ENCODE measurements at places on chromosomes 16 and 17.

GRCh38 chr17:66941773-66942450, 22.6 kb upstream of the CACNG4 start:
- no peak for DNase-seq

DNA sequence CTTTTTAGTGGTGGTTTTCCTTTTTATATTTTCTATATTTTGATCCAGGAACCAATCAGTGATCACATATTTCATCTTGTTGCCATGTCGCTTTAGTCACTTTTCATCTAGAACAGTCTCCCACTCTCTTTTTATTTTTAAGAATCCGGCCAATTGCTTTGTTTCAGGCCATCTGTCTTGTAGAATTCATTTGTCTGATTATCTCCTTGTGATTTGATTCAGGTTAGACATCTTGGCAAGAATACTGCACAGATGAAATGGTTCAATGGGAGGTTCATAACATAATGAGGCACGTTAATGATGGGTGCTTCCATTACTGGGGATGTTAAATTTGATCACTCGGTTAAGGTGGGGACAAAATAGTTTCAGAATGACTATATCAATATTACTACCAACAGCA, 49.1 kb downstream of the NUP88 start:
- DNase-seq: no peak

DNA sequence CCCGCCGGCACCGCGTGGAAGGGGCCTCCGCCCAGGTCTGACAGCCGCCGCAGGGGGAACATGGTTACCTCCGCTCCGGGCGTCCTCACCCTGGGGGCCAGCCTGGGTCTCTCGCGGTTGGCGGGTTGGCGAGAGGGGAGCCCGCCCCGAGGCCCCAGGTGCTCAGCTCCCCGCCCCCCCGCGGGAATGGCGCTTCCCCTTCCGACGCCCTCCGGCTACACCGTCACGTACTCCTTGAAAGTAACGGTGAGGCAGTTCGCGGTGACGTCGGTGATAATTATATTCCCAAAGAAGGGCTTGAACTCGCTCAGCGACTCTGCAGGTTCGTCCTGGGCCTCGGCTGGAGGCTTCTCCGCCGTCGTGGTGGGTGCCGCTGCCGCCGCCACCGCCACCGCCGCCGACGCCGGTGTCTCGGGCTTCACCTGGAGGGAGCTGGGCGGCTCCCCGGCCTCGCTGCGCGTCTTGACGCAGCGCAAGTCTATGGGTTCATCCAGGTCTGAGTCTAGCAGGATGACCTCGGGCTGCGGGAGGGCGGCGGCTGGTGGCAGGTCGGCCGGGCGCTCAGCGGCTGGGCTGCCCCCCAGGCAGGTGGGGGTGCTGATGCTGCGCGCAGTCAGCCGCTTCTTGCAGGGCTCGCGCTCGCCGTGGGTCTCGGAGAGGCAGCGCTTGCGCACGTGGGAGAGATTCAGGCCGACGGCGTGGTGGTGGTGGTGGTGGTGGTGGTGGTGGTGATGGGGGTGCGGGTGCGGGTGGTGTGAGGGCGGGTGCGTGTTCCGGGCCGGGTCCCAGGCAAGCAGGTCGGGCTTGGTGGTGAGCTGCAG, 5.3 kb downstream of the CBX4 start:
- DNase-seq: no peak

DNA sequence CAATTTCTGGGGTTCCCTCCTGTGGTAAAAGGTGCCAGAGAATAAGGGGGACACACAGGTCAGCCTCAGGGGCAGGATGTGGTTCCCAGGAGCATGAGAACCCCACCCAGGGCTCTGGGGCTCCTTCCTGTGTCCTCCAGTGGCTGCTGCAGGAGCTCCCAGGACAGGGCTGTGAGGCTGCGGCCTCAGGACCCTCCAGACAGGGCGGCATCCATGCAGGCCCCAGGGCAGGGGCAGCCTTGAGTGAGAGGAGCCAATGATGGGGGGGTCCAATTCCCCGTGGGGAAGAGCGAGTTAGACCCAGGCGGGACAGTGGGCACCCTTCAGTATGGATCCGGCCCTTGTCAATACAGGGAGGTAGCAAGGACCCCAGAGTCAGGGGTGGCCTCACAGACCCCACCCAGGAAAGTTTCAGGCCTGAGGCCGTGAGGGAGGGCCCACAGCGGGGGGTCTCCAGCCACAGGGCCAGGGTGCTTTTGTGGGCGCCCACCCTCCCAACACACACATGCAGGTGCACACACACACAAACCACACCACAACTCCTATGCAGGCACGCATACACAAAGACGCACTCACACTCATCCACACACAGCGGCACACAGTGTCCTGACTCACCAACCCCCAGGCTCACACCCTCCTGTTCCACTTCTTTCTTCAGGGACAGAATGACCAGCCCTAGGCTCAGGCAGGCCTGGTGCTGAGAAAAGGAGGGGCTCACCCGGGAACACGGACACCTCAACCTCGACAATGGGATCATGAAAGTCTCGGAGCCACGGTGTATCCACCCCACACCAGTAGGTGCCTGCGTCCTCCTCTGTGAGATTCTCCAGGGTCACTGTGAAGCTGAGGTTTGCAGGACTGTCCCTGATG, 1.8 kb downstream of the CD300C start:
- no peak for DNase-seq

GRCh38 chr17:55785181-55785580, 34.3 kb downstream of the PCTP start:
- no peak for DNase-seq

DNA sequence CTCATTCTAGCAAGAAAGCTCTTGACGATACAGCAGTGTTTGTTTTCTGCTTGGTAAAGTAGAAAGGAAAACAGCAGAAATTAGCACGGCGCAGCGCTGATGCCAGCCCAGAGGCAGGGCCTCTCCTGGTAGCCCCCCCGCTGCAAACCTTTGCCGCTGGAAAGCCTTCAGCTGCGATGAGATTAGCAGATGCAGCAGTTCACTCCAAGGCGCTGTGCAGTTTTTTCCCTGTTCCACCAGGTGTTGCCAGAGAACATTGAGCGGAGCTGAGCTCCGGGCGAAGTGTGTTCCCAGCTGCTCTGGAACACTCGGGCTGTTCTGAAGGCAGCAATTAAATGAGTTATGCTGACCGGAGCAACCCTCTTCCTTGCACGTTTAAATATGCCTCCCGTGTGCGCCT, 72.5 kb downstream of the RBFOX1 start:
- no peak for DNase-seq

DNA sequence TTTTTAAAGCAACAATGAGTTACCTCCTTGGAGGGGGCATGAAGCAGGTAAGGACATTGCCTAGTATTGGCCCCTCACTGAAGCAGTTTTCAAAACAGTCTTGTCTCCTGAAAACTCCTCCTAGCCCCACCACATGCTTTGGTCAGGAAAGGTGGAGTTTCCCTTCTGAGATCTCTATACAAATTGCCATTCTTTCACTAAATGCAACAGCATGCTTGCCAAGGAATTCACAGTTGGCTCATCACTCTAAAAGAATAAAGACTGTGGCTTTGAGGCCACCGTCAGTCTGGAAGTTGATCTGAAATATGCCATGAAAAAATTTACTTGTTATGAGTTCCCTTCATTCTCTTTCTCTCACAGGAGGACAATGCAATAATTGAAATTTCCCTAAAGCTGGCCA, 4.2 kb downstream of the TTC19 start:
- no peak for DNase-seq

DNA sequence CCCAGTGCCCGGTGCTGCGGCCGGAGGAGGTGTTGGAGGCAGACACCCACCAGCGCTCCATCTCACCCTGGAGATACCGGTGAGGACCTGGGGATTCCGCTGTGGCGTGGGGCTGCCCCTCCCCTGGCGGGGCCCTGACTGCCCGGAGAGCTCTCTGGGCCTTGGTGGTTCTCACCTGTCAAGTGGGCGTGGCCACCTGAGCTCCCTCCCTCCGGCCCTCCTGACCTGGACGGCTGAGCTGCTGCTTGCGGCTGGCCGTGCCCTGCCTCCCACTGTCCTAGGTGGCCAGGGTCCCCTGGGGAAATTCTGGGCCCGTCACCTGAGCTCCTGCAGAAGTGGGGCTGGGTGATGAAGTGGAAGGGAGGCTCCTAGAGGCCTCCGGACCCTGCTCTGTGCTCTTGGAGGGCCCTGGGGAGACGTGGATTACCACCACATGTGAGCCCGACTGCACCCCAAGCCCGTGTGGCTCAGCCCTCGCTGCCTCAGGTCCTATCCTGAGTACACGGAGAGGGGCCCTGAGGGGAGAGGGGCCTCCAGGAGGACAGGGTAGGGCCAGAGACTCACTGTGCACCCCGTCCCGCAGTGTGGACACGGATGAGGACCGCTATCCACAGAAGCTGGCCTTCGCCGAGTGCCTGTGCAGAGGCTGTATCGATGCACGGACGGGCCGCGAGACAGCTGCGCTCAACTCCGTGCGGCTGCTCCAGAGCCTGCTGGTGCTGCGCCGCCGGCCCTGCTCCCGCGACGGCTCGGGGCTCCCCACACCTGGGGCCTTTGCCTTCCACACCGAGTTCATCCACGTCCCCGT, 1.1 kb downstream of the IL17C start:
- DNase-seq: no peak

- no peak for DNase-seq
Observed at GRCh38 chr16:79838496-79839259, 238.1 kb upstream of the MAF start.

DNA sequence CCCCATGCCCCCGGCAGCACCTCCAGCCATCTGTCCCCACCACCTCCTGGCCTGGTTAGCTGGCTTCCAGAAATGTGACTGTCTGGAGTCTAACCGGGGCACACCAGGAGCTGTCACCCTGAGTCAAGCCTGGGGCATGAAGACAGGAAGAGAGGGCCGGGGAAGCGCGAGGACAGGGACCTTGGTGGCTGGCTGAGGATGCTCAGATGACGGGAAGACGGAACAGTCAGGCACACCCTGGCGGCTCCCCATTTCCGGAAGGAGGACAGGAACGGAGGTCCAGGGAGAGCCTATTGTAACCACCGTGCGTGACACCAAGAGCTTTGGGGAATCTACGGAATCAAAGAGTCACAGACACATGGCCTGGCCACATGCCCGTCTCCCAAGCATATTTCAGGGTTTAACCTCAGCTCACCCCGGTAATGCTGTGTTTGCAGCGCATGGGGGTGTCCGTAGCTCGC, 51.7 kb downstream of the SDK2 start:
- DNase-seq: no peak

All from NCI-H524 treated with DMSO at 0.1 percent for 48 hours (cell line).